ENCODE measurements at places on chromosomes 7 and 10.
A peak's percentile ranks its signal among the peaks of the same experiment; 100 is the strongest.

GRCh38 chr10:74837743-74838142, 11.3 kb downstream of the KAT6B start:
- H3K4me1 ChIP-seq = peaks cover 7% of the 10 kb centered on the region
- no peak overlapping the region for H3K27ac ChIP-seq
- DNase-seq = no peak
- H3K27me3 ChIP-seq = no peaks in the 10 kb centered on the region

DNA sequence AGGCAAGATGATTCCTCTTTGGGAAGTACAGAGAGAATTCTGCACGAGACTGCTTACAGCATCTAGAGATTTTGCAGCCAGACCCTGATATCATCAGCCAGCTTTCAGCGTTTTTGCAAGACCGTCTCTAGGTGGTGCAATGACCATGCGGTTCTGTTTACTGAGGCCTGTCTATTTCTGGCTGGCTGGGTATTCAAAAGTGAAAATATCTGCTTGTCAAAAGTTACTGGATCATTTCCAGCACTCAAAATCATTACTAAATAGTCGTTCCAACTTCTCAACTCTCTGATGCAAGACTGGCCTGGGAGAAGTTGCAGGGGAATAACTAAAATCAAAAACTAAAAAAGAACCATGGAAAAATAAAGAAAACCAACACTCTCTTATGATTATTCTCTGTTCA, 240.1 kb downstream of the ELMO1 start:
- no peak overlapping the region for H3K27ac ChIP-seq
- peaks cover 3% of the 10 kb centered on the region for H3K36me3 ChIP-seq
- peaks cover 19% of the 10 kb centered on the region for H3K4me1 ChIP-seq
- DNase-seq = peak; percentile 26
- H3K4me3 ChIP-seq = no peak overlapping the region

DNA sequence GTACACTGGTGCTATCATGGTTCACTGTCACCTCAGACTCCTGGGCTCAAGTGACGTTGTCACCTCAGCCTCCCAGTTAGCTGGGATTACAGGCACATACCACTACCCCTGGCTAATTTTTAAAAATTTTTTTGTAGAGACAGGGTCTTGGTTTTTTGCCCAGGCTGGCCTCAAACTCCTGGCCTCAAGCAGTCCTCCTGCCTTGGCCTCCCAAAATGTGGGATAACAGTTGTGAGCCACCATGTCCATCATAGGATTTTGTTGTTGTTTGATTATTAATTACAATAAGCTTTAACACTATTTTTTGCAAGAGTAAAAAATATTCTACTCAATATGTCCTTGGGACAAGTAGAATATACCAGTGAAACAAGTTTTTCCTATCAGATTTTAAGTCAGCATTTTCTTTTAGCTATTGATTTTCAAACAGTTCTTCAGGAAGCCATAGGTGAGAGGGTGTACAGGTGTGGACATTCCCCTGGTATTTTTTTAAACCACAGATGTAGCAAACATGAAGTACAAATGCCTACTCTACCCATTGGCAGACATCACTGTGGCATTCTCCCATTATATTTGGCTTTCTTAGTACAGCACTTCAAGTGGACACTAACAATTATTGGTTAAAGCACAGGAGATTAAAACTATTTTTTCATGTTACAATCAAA, 18.7 kb downstream of the KMT2E start:
- peaks cover 8% of the 10 kb centered on the region for H3K36me3 ChIP-seq
- H3K27ac ChIP-seq = no peak overlapping the region
- H3K27me3 ChIP-seq = no peaks in the 10 kb centered on the region
- no peak overlapping the region for H3K4me3 ChIP-seq

DNA sequence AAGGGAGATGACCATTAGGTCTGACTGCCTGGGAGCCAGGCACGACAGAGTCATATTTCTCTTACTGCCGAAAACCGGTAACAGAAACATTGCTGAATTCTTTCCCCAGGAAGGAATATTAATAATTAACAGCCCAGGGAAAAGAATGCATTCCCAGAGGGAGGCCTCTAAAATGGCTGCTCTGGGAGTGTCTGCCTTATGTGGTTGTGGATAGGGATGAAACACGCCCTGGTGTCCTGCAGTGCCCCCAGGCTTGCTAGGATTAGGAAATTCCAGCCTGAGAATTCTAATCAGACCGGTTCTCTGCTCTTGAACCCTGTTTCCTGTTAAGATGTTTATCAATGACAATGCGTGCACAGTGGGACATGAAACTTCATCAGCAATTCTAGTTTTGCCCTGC, 226.7 kb downstream of the GPAM start:
- no peaks in the 10 kb centered on the region for H3K27me3 ChIP-seq
- no peaks in the 10 kb centered on the region for H3K36me3 ChIP-seq
- DNase-seq = no peak
- H3K4me3 ChIP-seq = no peak overlapping the region

DNA sequence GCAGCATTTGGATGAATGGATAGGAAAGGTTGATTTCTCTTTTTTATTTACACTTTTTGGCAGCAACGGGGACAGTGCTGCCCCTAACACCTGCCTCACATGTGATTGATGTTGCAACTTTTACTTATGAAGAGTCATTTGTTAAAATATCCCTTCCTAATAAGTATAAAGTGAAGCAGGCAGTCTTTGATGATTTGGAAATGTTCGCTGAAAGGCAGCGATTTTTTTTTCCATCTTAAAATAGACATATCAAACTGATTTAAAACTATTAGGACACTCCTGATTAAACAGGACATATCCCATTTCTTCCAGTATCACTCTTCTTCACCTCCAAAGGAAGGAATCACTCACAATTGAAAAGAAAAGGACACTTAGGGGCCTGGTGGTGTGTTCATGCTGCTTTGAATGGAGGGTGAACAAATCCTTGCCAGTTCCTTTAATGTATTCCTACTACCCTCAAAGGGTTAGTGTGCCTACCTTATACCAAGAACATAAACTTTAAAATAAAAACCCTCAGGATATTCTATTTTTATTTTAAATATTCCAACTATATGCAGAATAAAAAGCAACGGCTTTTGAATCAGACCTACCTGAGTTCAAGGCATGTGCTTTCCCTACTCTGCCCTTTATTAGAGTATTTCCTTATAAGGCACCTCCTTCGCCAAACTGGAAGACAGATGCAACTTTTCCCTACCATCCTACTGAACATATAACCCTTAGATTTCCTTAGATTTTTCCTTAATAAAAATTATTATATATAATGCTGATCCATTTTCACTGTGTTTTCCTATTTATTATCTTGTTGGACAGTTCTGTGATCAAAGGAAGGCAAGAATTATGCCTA, 1.1 kb downstream of the ADK start:
- H3K36me3 ChIP-seq = no peaks in the 10 kb centered on the region
- H3K4me3 ChIP-seq = peak overlapping the region; percentile 97
- H3K27me3 ChIP-seq = no peaks in the 10 kb centered on the region
- DNase-seq = no peak
- peak overlapping the region; percentile 99 for H3K27ac ChIP-seq

DNA sequence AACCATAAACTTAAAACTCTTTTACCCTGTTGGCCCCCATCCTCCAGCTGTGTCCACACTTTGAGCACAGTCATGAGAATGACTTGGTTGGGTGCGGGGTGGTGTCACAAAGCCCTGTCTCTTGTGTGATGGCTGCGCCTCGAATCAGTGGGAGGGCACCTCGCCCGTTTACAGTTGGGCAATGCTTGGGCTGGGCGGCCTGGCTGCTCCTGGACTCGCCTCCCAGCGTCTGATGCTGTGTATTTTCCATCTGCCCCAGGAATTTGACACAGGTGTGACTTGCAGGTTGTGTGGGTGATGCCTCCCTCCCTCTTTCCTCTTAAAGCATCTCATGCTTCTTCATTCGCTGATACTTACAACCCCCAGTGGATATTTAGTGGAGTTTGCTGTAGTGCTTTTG, 33.7 kb downstream of the CHST12 start:
- no peak for DNase-seq
- no peaks in the 10 kb centered on the region for H3K4me1 ChIP-seq
- peaks cover 3% of the 10 kb centered on the region for H3K36me3 ChIP-seq
- H3K27ac ChIP-seq = no peak overlapping the region
- H3K4me3 ChIP-seq = no peak overlapping the region

DNA sequence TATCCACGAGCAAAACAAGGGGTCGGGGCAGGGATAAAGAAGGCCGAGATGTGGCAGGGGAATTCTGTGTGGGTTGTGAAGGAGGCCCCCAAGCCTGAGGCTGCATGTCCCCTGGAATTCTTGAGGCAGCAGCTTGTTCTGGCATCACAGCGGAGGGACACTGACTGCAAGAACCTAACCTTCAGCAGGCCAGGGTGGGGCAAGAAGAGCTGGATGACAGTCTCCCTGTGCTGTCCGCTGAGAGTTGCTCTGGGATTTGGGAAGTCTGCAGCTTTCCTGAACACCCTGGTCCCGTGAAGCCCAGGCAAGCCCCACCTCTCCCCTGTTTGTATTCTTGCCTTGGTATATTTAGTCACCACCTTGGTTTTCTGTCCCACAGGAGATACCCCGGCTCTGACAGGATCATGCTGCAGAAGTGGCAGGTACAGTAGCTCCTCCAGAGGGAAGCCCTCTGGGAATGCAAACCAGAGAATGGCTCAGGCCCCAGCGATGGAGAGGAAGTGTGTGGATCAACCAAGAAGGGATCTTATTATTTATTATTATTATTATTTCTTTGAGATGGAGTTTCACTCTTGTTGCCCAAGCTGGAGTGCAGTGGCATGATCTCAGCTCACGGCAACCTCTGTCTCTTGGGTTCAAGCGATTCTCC, 1.9 kb upstream of the LRRC18 start:
- no peak for DNase-seq
- H3K4me1 ChIP-seq = no peaks in the 10 kb centered on the region
- H3K27me3 ChIP-seq = no peaks in the 10 kb centered on the region
- no peak overlapping the region for H3K27ac ChIP-seq
- no peak overlapping the region for H3K4me3 ChIP-seq

DNA sequence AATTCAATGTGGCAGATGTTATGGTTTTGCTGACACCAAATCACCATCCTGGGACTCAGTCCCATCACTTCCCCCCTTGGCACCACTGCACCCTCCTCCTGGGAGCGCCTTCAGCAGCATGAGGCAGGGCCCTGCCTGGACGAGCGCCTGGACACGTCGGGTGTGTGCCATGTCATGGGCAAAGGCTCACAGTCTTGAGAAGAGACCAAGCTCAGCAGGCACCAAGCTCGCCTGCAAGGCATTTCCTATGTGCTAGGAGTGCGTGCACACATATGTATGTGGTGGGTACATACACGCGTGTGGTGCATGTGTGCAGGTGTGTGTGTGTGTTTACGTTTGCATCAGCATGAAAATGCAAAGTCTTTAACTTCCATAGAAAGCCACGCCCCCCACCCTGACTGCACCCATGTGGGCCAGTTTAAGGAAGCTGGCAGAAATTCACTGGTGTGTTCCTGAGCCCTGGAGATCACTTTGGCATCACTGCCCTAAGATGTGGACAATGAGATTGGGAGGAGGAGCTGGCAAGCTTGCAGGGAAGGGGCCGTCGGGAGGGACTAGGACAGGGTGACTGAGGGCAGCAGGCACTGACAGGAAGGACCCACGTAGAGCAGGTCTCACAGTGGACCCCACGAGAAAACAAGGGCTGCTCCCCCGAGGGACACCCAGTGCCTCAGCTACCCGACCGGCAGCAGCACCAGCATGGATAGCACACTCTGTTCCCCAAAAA, 169.9 kb upstream of the PPP2R2D start:
- H3K4me1 ChIP-seq = no peaks in the 10 kb centered on the region
- H3K27me3 ChIP-seq = no peaks in the 10 kb centered on the region

- H3K27ac ChIP-seq = no peak overlapping the region
- H3K36me3 ChIP-seq = no peaks in the 10 kb centered on the region
- DNase-seq = no peak
- no peak overlapping the region for H3K4me3 ChIP-seq
These were observed 162.9 kb upstream of the CELF2 start for GRCh38 chr10:10854725-10855124.

- no peak overlapping the region for H3K27ac ChIP-seq
- no peak for DNase-seq
- no peaks in the 10 kb centered on the region for H3K36me3 ChIP-seq
- no peaks in the 10 kb centered on the region for H3K4me1 ChIP-seq
- H3K4me3 ChIP-seq = no peak overlapping the region
- H3K27me3 ChIP-seq = no peaks in the 10 kb centered on the region
These were observed 386.5 kb upstream of the AUTS2 start for GRCh38 chr7:69211739-69212138.

DNA sequence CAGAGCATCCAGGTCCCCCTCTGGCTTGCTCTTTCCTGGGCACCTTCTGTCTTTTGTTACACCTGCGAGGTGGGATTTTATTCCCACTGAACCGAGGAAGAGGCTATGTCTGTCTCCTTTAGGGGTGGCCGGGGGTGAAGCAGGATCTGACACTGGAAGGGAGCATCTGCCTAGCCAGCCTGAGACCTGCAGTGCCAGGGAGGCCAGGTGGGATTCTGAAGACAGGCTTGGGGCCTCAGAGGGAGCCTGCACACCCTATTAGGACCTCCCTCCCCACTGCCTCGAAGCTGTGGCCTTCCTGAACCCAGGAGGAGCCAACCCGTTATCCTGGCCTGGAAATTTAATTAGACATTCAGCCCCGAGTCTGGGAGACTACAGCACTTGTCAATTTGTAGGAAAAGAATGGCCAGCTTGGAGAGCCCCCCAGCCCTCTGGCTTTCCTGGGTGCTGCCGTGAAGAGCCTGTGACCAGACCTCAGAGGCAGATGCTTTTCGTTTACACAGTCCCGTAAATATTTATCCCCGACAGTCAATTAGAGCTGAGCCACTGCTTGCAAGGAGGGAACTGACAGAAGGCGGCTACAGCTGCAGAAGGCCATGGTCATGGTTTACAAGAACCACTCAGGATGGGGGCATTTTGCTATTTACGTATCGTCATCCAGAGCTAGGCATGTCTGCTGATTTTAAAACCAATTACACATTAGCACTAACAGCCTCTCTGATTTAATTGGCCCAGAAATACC, 19.7 kb downstream of the CHAT start:
- H3K27ac ChIP-seq = no peak overlapping the region
- H3K4me3 ChIP-seq = no peak overlapping the region

GRCh38 chr7:82106201-82106600, 336.4 kb upstream of the HGF start:
- H3K36me3 ChIP-seq = no peaks in the 10 kb centered on the region
- H3K4me1 ChIP-seq = no peaks in the 10 kb centered on the region
- H3K4me3 ChIP-seq = no peak overlapping the region

GRCh38 chr10:9311702-9312499, 1257.4 kb downstream of the GATA3 start:
- DNase-seq = no peak
- no peaks in the 10 kb centered on the region for H3K27me3 ChIP-seq
- no peak overlapping the region for H3K4me3 ChIP-seq
- no peaks in the 10 kb centered on the region for H3K36me3 ChIP-seq
- H3K4me1 ChIP-seq = no peaks in the 10 kb centered on the region

All from GM12878 (cell line).